Activated CD8-positive, alpha-beta memory T cell treated with anti-CD3 and anti-CD28 coated beads for 1 hour (primary cell): ENCODE measurements at places on chromosomes 3 and 15.

DNA sequence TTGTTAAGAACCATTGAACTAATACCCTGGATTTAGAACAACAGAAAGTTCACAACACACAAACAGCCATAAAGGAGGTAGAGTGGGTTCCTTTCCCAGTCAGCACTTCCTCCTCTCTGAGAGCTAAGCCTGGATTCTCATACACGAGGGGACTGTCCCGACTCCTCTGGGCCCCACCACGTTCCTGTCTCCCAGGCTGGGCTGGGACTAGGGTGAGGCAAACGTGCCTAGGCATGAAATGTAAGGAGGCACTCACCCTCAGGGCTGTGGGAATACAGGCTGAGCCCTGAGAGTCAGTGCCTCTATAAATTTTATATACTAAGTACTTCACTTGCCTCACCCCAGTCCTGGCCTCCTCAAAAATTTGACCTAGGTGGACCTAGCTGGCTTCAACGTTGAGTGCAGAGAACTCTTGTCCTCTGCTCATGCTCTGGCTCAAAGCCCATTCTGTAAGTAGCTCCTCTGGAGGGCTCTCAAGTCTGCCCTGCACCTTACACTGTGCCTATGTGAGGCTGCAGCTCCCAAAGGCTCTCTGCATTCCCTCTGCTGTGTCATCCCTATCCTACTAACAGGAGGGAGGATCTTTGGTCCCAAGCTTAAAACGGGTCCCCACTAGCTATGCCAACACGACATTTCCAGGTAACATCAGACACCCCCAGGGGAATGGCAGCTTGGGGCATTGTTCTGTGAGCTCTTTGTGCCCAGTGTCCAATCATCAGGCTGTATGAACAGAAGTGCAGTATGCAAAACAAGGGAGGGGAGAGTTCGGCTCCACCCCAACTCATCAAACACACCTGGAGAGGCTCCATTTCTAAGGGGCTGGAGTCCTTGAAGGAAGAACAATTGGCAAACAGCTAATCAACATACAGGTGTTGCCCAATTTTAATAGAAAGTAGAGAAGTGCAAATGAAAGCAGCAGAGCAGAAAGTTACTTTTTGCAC lies 233.2 kb downstream of the RPLP1 start:
- DNase-seq: no peak

GRCh38 chr3:50630877-50631276 lies 13.9 kb downstream of the MAPKAPK3 start:
- no peak for DNase-seq

- DNase-seq: no peak
Observed at GRCh38 chr3:177561769-177562392, 364.6 kb upstream of the TBL1XR1 start.

- no peak for DNase-seq
Observed at GRCh38 chr3:168342946-168343850, 247.5 kb upstream of the GOLIM4 start.

DNA sequence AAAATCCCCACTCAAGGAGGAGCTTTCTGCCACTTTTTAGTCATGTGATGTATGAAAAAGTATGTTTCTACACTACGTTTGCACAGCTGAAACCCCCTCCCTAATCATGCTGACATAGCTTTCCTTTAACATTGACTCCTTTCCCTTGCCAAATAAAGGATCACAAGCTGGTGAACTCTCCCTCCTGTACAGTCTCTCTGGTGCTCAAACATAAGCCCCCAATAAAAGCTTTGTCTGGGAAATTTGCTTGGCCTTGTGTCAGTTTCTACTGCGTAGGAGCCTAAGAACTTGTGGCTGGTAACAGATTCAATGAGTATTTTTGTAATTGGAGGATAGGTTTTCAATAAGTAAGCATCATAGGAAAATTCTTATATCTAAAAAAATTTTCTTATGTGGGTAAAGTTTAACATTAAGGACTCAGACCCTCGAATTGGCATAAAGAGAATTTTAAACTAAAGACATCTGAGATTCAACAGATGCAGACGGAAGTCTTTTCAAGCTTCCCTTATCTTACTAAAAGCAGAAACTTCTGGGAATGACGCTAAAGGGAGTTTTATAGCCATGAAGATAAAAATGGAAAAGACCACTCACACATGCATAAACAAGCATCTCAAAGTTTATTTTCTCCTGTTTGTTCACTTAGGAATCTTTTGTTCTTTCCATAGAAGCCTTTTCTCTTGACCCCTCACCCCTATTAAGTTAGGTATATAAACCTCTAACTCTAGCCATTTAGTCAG lies 44.1 kb upstream of the P2RY1 start:
- no peak for DNase-seq

DNA sequence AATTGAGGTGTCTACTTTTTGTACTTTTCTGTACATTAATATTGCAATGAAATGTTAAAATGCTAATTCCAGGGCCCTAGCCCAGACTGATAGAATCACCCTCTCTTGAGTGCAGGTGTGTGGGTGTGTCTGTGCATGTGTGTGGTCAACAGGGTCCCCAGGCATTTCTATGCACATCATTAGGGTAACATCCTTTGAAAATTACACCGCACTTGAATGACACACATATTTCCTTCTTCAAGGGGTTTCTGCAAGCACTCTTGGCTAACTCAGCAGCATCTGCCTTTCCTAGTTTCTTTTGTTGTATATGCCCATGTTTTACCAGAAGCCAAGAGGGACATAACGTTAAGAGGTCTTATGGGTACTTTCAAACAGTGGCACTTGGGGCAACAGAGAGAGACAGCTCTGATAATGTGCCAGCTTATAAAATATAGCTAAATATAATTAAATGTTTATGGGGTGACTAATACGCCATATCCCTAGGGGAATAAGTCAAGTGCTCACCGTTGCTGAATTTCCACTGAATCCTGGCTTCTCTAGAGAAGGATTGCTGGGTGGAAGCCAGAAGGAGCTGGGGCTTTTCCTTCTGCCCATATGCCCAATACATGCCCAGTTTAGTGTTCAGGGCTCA lies 54.5 kb upstream of the LRIG1 start:
- no peak for DNase-seq

- no peak for DNase-seq
Observed at GRCh38 chr3:98440283-98440682, 22.7 kb upstream of the OR5K1 start.

- DNase-seq: no peak
Observed at GRCh38 chr15:98503970-98504369, 144.4 kb upstream of the IGF1R start.

DNA sequence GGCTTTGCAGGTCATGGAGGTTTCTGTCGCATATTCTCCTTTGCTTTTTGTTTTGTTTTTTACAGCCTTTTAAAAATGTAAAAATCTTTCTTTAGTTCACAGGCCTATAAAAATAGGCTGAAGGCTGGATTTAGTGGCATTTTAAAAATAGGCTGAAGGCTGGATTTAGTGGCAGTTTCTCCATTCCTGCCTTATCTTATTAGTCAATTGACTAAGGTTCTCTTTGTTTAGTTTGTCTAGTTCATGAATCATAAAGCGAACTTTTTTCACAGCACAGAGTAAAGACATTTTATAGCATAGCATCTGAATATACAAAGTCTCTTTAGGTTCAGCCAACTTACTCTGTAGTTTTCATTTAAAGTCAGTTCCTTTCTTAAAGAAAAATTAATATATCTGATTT lies 31.4 kb downstream of the AP4E1 start:
- DNase-seq: no peak

DNA sequence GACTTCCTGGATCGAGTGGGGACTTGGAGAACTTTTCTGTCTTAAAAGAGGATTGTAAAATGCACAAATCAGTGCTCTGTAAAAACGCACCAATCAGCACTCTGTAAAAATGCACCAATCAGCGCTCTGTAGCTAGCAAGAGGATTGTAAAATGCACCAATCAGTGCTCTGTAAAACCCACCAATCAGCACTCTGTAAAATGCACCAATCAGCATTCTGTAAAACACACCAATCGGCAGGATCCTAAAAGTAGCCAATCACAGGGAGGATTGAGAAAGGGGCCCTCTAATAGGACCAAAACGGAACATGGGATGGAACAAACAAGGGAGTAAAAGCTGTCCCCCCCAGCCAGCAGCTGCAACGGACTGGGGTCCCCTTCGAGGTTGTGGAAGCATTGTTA lies 587.4 kb upstream of the ALCAM start:
- no peak for DNase-seq

DNA sequence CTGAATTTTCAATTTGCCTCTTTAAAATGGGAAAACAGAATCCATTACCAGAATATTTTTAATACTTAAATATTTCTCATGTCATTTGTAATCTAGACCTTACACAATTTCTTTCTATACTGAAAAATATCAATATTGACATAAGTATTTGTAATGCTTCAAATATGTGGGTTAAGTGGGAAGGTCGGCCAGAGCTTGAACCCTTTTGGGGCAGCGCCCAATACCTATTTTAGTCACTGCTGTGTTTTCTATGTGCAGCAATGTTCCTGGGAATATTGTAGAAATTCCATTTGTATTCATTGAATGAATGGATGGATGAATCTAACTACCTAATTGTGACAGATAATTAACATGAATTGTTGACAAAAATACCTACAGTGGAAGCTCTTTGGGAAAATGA lies 459.7 kb upstream of the ZNF717 start:
- DNase-seq: no peak

- DNase-seq: peak; percentile 11
Observed at GRCh38 chr3:25663869-25664811, 567 bp downstream of the TOP2B start.
